T-helper 2 cell treated with Interferon-gamma antibody and Interleukin-4, amounts not matched to agents 5 μg/mL and 100 μg/mL, for 36 hours (primary cell): ENCODE measurements at places on chromosomes 16 and 17.

GRCh38 chr16:687499-687898, 2.7 kb downstream of the WDR24 start:
- DNase-seq = no peak

GRCh38 chr16:51391798-51392511, 240.9 kb upstream of the SALL1 start:
- no peak for DNase-seq

DNA sequence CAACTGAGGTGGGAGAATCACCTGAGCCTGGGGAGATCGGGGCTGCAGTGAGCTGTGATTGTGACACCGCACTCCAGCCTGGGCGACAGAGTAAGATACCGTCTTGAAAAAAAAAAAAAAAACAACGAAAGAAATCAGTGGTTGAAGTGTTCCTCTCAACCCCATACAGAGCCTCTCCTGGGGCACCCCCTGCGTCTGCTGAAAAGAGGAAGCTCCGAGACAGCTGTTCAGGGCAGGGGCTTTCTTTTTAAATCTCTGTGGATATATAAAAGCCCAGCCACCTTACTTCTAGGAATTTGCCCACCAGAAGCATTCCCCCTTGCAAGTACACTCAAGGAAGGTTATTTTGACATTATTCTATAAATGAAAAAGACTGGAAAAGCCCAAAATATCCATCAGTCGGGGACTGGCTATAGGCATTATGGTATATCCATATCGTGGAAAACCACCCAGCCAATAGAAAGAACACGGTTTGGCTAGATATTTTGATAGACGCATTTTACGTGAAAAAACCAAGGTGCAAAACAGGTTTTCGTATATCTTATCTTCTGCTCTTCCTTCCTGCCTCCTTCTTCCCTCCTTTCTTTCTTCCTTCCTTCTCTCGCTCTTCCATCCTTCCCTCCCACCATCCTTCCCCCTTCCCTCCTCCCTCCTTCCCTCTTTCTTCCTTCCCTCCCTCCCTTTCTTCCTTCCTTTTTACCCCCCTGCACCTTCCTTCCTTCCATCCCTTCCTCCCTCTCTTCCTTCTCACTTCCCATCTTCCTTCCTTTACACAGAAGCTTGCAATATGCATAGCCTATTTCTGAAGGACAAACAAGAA, 9.2 kb upstream of the CCL22 start:
- no peak for DNase-seq

DNA sequence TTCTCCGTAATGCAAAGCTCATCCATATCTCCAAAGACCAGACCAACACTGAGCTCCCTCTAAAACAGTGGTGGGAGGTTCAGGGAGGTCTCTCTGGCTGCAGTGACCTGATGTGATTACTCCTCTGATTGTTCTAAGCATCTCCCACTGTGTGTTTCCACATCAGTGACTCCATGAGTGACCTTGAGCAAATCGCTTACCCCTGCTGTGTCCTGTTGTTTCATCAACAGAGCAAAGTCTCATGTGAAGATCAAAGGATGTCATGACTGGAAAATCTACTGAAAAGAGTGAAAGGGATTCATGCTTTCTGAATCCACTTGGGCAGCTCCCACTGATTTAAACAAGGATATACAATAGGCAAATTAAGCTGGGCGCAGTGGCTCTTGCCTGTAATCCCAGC, 352.9 kb downstream of the TMEM114 start:
- DNase-seq = no peak

DNA sequence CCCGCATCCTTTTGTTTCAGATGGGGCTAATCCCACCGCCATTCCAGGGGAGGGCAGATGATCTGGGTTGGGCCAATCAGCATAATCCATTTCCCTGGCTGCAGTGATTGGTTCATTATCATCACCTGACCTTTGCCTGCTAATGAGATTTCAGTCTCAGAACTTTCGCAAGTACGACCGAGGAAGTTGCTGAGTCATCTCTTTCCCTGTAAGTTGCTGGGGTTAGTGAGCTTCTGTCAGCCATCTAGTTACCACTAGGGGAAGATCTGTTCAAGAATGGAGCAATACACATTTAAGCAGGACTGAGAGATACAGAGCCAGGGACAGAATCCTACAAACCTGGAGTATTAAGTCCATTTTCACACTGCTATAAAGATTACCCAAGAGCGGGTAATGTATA, 65.3 kb upstream of the NUDT7 start:
- no peak for DNase-seq

- DNase-seq = no peak
Observed at GRCh38 chr17:37516127-37516571, 26.5 kb downstream of the DUSP14 start.

DNA sequence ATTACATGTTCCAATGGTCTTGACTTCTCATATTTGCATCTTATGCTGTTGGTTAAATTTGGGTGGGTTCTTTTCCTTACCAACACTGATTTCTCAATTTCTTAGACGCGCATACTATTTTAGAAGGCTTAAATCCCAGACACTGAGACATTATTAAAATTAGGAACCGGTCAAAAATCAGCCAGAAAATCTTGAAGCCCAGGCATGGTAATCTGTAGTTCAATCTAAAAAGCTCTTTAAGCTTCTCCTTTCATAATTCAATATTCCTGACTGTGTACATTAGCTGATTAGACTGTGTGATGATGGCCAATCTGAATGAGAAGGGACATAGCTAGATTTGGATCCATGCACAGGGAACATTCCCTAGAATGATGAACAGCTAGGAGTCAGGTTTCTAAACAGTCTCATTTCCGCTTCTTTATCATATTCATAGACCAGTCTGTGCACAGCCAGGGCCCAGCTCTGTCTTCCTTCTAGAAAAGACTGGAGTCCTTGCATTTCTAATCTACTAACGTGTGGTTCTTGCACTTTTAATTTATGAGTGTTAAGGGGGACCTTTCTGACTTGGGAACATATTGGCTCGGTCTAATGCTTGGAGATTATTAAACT, 189.3 kb downstream of the AATF start:
- DNase-seq = no peak

GRCh38 chr16:73265124-73265837, 217.4 kb upstream of the ZFHX3 start:
- no peak for DNase-seq

GRCh38 chr17:63075969-63076368, 109.9 kb downstream of the TANC2 start:
- no peak for DNase-seq

DNA sequence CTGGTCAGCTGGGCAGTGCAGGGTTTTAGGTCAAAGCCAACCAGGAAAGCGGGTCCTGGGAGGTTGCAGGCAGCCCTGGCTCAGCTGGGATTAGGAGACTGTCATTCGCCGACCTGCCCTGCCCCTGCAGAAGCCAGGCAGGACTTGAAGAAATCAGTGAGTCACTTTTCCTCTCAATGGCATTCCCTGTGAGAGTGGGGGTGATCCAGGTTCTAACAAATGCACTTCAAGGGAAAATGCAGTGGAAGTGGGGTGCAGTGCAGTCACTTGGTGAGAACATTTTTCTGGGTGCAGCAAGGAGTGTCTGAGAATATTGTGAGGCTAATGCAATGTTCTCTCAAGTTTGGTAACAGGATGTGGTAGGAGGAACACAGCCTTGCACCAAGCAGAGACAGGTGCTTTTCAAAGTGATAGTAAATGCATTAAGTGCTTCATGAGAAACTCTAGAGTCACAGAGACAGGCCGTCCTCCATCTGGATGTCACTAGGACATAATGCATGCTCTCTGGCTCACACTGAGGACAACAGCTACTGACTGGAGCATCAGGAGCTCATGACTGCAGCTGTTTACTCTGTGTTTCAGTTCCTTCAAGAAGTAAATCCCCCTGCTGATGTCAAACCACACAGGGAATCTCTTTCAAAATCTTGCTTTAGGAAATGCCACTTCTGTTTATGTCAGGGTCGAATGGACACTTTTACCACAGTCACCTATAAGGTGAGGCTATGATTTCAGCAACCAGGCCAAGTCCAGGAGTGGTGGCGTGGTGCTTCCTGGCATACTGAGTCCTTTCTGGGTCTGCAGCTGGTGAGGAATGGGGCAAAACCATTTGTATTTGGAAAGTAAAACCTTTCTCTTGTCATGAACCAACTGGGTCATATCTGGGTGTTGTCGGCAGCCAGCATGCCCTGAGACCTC, 16.7 kb downstream of the CDK5R1 start:
- peak; percentile 53 for DNase-seq

DNA sequence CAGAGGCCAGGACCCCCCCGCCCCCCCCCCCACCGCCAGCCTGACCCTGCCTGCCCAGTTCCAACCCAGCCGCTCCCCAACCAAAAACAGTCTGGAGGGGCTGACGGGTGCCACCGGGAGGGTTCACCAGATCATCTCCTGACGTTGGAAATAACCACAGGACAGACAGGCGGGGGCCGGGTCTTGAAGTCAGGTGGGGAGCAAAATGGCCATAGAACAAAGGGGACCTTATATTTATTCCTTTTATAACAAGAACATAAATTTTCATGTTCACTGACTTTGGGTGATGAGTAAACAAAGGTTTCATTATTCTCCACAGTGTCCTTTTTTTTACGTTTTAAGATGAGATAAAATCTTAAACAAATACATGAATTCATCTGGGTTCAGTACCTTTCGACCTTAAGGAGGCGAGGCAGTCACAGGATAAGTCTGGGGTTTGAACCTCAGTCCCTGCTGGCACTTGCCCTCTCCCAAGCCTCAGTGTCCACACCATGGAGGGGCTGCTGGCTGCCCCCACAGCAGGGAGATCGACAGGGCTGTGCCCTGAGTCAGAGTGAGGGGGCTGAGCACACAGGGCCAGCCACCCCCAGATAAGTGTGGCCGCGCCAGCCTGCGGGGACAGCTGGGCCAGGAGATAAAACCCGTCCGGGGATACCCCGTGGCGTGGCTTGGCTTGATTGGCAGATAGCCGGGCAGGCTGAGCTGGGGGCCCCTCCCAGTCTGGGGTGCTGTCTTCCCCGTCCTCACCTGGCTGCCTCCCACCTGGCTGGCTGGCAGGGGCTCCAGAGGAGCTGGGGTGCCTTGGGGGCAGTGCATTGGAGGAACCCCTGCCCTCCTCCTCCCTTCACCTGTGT, 15.0 kb downstream of the SLC7A5 start:
- peak; percentile 37 for DNase-seq

DNA sequence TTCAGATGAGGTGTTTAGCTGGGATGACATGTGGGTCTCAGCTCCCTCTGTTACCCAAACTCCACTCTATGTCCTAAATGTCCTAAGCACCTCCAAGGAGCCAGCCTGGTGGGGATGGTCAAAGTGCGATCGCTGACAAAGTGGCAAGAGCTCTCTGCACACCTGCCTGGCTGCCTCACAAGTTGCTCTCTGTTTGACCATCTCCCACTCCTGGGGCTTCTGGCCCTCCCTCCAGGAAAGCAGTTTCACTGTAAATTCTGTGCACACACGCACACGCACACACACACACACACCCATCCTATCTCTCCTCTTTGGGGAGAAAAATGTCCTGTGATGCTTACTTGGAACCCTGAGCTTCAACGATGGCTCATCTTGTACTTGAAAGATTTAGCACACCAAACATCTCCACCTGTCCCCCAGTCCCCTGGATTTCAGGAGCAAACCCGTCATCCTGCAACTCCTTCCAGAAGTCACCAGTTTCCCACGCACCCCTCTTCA, 1.7 kb downstream of the PITPNA start:
- no peak for DNase-seq

- DNase-seq = peak; percentile 93
Observed at GRCh38 chr17:5584383-5585286, at the start of gene NLRP1. Gene NLRP1, minus strand, starts transcription at chr17:5584509. Its CDS starts 552 bp downstream, at chr17:5583957.

- DNase-seq = no peak
Observed at GRCh38 chr16:17817260-17817659, 346.5 kb upstream of the XYLT1 start.

DNA sequence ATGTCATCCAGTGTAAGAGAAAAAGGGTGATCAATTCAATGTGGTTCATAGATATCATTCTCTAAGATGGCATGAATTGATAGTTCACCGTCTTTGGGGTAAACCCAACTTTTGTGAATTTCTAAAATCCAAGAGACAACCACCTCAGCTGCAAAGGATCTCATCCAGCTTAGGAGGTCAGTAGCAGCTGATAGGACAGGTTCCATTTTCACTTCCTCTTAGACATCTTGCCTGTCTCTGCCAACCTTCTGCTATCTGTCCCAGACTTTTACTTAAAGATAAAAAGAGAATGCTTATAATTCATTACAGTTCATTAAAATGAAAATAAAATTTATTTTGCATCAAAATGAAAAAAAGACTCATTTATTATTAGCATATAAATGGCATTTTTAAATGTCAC, 468.2 kb downstream of the XYLT1 start:
- DNase-seq = no peak

GRCh38 chr17:7710301-7710700, 5.3 kb downstream of the EFNB3 start:
- DNase-seq = no peak

DNA sequence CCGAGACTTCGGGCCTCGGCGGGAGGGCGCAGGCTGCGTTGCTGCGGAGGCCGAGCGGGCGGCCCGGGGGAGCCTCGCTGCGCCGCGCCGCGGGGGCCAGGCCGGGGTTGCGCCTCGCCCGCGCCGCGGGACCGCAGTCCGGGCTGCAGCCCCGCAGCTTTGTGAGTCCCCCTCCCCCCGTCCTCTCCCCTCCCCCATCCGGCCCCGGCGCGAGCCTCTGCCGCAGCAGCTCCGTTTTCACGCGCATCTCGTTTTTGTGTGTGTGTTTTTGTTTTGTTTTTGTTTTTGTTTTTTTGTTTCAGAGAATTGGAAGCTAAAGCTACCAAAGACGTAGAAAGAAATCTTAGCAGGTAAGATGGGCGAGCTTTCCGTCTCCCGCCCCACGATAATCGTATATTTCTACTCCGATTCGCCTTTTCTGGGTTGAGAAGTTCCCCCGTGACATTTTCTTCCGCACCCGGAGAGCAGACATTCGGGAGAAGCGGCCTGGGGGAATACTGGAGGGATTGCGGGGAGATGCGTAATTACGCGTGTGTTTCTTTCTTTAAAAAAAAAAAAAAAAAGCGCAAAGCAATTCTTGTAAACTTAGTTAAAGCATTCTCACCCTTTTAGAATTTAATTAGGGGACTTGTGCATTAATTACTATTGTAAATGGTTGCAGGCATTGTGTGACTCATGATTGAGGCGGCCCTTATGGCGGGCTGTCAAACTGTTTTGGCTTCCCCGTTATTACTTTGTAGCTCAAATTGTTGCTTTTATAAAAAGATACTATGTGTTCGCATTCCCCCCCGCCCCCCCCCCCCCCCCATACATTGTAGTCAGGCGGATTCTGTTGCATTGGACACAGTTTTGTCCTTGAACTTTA, 732 bp downstream of the TNRC6A start:
- no peak for DNase-seq

- peak; percentile 45 for DNase-seq
Observed at GRCh38 chr16:19113577-19114358, at the start of gene ITPRIPL2. Gene ITPRIPL2, plus strand, starts transcription at chr16:19113964. Its CDS starts 498 bp downstream, at chr16:19114462.

GRCh38 chr16:58449768-58450167, 50.2 kb upstream of the NDRG4 start:
- no peak for DNase-seq

DNA sequence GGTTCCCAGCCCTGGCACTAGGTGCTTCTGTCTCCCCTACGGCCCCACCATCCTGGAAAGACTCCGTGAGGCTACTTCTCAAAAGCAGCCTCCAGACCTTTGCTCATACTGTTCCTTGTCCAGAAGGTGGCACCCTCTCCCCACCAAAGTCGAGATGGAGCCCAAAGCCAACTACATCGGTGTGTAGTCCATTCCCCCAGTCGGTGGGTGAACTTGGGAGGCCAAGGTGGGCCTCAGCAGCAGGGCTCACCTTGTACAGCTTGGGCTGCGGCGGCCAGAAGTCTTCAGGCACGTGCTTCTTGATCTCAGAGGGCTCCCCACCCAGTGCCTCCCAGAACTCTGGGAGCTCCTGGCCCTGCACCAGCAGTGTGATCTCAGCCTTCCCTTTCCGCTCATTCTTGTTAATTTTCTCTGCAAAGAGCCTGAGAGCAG, 10.2 kb downstream of the FLII start:
- DNase-seq = peak; percentile 41

- DNase-seq = no peak
Observed at GRCh38 chr17:63035271-63035670, 69.2 kb downstream of the TANC2 start.
